CD4-positive, alpha-beta T cell (primary cell): ENCODE measurements at places on chromosomes 11 and 22.

- no peak for DNase-seq
These were observed 75.3 kb downstream of the C22orf31 start for GRCh38 chr22:28986366-28986765.

DNA sequence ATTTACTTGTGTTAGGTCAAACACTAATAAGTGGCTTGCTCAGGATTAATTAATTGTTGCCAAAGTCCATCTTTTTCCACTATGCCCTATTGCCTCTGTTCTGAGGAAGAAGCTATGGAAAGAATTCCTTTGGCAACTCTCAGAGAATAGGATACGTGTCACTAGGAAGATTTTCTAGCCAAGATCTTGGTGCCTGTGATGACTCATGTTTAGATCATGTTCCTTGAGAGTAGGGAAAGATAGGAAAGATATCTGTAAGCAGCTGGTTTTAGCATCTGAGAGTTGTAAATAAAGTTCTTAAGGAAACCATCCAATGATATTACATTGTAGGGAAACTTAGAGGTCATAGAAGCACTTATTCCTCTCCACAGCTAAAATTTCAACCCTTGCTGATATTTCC lies 15.7 kb downstream of the SLN start:
- no peak for DNase-seq

GRCh38 chr11:115869780-115870431 lies 365.7 kb upstream of the CADM1 start:
- no peak for DNase-seq

- DNase-seq, result no peak
These were observed 929.9 kb downstream of the BRD1 start for GRCh38 chr22:48897645-48898370.

DNA sequence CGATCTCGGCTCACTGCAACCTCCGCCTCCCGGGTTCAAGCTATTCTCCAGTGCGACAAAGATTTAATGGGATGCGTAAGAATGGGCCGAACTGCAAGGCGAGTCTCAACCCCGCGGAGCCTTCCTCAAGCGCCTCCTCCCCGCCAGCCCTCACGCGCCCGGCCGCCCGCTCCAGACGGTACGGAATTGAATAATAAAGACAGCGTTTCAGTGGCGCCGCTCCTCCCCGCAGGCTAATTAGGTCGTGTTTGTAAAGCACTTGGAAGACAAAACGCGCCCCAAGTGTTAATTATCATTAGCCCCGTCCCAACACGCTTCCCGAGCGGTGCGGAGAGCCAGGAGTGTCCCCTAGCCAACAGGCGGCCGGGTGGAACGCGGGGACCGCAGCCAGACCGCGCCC lies 192.0 kb downstream of the BUD13 start:
- no peak for DNase-seq

DNA sequence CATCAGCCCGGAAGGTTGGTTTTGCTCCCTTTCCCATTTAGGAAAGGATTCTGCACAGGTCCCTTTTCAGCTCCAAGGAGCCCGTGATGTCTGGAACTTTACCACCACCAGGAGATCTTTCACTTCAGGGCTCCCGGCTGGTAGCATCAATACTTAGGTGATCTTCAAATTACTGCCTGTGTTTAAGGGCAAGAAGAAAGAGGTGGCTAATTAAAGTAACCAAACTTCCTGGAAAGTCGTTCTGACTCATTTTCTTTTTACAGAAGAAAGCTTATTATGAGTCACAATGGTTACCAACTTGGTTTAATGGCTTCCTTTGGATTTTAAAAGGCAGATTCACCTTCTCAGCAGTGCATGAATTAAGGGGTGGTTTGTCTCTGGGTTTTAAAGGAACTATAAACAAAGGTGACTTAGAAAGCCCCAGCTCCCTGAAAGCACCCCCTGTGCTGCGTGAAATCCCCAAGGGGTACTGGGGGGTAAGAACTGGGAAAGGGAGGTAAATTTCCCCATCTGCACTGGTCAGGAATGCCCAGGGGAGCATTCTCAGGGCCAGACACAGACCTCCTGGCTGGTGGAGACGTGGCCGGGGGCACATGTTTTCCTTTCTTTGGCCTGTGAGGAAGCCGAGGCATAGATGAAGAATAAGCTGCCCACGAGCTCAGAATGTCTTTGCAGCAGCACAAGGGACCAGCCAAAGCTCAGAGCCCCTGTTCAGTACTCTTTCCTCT lies 8.8 kb downstream of the POU2F3 start:
- no peak for DNase-seq

- no peak for DNase-seq
These were observed 15.7 kb upstream of the AIFM3 start for GRCh38 chr22:20951151-20951931.

DNA sequence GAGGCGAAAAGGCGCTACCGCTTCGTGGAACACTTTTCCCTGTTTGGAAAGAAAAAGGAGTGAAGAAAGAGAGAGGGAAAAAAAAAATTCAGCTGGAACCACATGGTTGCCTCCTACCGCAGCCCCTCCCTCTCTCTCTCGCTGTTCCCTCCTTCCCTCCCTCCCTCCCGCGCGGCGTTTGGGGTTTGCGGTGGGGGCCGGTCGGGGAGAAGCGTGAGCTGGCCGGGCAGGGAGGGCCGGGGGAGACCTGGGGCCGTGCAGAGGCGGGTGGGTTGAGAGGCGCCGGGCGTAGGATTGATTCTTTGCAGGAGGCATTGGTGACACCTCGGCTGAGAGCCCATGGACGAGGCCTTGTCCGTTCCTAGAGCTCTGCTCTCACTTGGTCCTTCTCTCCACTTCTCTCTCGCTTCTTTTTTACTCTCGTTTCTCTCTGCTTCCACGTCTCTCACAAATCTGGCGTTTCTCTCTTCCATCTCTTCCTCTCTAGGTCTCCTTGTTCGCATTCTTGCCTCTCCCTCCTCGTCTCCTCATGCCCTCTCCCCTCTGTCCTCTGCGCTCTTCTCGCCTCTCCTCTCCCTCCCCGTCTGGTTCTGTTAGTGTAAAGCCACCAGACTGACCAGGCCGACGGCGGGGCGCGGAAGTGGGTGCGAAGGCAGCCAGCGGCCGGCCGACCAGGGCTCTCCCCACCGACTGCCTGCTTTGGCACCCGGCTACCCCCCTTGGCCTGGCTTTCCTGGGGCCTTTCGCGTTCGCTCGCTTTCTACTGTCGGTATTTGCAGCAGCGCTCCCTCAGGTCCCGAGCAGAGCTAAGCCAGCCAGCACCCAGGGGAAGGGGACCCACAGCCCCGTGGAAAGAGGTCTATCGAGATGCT lies at the start of gene CLMP:
Gene CLMP, minus strand, starts transcription at position 61 of the 872 bp plus-strand sequence. CDS start 308 bp downstream, outside the sequence.
- no peak for DNase-seq

DNA sequence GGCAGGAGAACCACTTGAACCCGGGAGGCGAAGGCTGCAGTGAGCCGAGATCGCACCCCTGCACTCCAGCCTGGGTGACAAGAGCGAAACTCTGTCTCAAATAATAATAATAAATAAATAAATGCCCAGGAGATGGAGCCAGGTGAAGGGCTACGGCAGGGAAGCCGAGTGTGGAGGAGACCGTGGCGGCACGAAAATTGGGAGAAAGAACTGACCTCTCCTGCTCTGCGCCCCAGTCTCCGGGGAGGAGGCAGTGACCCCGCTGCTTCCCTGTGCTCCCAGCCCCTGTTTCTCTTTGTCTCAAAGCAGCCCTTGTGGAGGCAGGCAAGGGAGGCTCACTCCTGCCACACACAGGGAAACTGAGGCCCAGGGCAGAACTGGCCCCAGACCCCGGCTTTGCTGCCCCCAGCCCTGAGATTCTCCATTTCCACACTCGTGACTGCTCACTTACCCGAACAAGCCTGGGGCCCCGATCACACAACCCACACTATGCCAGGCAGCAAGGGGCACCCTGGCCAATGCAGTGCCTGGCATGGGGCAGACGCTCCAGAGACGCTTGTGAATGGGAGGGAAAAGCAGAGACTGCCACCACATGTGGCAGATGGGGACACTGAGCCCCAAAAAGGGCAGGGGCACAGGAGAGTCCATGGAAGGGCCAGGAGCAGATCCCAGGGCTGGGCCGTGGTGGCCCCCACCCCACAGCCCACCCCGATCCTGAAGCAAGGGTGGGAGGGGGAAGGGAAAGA lies 80.4 kb upstream of the PRR5 start:
- no peak for DNase-seq

- DNase-seq, result no peak
These were observed 139.4 kb downstream of the TEAD1 start for GRCh38 chr11:12813371-12814225.

GRCh38 chr11:88809126-88809525 lies 256.7 kb downstream of the GRM5 start:
- DNase-seq, result no peak

GRCh38 chr11:13734530-13734929 lies 66.1 kb downstream of the FAR1 start:
- no peak for DNase-seq

DNA sequence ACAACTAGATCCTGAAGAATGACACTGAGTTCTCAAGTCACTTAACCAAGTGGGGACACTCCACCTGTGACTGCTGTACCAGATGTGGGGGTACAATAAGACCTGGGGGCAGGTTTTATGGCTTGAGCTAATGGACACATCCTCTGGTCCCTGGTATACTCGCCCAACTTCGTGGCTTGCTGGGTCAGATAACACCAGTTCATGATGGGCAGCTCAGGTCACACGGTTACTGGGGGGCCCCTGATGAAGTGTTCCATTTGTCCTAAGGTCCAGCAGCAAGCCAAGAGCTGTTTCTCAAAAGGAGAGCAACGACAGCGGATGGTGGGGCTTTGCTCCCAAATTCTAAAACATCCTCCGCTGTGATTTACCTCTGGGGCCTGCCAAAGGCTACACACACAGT lies 1368.4 kb downstream of the BRD1 start:
- DNase-seq, result no peak

DNA sequence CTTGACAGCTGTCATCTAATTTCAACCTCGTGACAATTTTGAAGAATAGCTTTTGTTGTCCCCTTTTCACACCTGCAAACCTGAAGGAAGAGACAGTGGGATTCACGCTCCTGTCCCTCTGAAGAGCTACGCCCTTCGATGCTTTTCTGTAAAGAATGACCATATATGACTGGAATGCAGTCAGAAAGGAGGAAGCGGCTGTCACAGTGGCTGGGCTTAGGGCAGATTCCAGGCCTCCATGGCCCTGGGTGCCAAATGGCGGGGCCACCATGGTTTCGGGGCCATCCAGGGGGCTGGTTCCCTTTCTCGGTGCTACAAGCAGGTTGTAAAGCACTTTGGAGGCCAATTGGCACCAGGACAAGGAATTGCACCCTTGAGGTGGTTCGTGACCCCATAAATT lies 22.2 kb upstream of the FGF19 start:
- DNase-seq, result no peak

DNA sequence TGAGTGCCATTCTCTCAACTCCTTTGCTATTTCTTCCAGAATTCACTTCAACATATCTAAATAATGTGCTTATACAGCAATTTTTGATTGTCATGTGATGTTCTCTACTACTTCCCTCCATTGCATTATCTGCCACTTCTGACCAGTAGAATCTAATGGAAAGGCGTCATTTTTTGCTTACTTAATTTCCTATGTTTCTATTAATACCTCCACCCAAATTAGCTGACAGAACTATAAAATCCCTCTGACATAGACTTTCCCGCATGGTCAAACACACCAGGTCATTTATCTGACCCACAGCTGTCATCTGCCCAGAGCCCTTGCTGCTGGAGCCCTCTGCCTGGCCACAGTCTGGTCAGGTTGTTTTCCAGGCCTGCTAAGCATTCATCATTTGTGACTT lies 258.6 kb upstream of the NARS2 start:
- DNase-seq, result no peak

DNA sequence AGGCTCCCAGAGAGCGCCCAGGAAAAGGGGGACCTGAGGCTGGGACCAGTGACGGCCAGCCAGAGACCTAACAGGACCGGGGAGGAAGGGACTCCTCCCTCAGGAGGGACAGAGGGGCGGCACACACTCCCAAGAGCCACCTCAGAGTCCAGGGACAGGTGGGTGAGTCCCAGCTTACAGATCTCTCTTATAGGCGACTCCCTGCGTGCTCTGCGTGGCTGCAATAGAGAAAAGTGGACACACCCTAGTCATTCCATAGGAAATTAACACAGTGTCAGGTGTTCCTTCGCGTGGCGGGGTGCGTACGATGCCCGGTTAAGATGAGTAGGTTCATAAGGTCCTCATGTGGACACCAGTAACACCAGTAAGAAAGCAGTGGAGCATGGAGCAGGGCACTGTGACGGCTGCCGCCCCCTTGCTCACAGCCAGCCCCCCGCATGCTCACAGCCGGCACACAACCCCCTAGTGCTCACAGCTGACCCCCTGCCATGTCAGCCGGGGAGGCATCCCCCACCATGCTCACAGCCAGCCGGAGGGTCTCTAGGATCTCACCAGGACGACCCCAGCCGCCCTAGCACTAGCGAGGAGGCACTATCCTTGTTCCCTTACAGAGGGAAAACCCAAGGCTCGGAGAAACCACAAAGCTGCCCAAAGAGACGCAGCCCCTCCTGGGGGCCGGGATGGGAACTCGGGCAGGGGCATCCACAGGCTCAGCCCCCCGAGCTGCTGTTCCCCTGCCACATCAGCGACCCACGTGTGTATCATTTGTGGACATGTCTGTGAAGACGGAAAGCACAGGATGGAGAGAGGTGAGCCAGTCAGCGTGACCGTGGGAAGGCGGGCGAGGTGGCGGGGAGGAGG lies 426.8 kb downstream of the TBC1D22A start:
- no peak for DNase-seq

GRCh38 chr11:103619480-103619879 lies 417.0 kb upstream of the DDI1 start:
- no peak for DNase-seq

GRCh38 chr11:69156673-69157155 lies 979 bp downstream of the SMIM38 start:
- DNase-seq, result no peak
